ENCODE measurements at places on chromosomes 6 and 20.

DNA sequence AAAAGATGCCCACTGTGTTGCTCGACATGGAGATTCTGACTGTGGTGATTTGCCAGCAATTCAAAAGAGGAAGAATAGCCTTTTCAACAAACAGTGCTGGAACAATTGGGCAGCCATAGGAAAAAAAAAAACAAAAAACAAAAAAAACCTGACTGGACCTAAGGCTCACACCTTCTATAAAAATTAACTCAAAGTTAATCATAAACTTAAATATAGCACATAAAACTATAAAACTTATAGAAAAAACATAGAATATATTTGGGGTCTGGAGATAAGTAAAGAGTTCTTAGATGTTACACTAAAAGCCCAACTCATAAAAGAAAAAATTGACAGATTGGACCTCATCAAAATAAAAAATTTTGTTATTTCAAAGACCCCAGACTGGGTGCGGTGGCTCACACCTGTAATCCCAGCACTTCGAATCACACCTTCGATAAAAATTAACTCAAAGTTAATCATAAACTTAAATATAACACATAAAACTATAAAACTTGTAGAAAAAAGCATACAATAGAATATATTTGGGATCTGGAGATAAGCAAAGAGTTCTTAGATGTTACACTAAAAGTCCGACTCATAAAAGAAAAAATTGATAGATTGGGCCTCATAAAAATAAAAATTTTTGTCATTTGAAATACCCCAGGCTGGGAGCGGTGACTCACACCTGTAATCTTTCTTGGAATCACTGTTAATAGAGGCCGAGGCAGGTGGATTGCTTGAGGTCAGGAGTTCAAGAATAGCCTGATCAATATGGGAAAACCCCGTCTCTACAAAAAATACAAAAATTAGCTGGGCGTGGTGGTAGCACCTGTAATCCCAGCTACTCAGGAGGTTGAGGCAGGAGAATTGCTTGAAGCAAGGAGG, 115.6 kb upstream of the FAM83B start:
- no peak for DNase-seq

DNA sequence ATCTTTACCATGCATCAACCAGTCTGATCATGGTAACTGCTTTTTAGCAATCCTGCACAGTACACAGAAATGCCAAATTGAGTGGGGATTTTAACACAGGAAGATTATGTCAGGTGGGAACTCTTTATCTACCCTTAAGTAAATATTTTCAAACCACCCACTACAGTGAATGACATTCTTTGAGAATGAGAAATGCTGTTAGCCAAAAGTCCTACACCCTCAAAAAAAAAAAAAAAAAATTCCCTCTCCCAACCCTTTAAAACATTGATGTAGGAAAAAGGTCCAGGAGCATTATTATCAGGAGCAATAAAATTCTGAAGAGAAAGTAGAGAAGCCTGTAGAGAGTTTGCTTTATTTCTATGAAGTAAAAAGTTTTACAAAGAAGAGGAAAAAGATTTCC, 307.2 kb upstream of the THEMIS start:
- DNase-seq, result no peak

DNA sequence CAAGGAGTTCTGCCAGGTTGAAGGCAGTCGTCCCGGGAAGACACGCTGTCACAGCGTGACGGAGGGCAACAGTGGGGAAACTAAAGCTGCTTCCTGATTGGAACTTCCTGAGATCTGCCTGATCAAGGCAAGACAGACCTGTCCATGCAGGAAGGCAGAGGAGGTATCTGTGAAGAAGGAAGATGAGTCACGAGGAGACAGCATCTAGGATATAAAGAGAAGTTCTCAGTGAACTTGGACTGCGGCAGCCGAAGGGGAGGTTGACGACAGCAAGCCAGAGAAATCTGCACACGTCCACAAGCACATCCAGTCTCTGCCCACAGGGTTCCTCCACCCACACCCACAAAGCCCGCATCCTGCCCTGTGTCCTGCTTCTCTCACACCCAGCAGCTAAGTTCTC, 38.6 kb downstream of the PREP start:
- DNase-seq, result no peak

- no peak for DNase-seq
Observed at GRCh38 chr6:169045486-169045885, 208.2 kb downstream of the THBS2 start.

GRCh38 chr6:33418690-33419291, 884 bp upstream of the CUTA start:
- peak; percentile 64 for DNase-seq

DNA sequence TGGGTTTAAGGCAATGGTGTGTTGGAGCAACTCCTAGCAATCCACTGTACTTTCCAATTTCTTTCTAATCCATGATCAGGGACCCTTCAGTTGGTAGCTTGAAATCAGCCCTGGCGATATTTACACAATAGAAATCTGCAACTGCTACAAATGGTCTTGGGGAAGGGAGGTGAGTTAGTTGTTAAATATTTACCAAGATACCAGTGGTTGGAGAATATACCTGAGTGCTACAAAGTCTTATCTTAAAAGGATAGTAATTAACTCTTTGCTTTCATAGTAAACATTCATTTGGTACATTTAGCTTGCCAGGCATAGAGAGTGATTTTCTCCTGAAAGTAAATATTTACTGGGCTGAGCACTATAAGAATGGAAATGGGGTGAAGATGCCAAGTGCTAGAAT, 568.2 kb downstream of the BCKDHB start:
- DNase-seq, result no peak

DNA sequence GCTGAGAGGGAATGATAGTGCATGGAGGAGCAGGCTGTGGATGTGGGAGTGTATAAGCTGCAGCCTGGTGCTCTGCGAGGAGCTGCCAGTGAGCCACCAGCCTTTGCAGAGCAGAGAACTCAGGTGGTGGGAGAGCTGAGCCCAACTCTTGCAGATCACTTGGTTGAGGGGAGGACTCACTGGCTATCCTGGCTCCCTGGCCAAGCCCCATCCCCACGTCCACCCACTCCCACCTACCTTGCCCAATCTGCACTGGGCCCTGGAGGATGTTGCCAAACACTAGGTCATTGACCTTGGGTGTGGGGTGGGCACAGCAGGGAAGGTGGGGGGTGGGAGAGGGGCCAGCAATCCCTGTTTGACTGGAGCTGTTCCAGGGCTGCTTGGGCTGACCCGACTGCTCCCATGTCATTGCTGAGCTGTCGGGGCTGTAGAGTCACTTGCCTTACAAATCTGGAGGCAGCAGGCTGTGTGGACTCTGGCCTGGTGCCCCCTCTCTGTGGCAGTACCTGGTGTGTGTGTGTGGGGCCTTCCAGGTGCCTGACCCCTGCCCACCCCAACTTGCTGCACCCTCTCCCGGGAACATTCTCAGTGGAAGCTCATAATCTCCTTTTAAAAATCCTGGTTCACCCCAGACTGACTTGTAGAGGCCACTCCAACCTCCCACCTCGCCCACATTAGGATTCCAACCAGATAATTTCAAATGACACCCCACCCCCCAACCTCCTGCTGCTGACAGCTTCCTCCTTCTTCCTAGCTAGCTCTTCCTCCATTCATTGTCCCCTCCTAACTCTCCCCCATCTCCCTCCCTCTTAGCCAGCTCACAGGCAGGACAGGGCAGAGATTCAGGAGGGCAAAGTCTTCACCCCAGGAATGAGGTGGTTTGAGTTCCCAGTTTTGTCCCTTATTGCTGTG, 162.3 kb downstream of the MRPL14 start:
- no peak for DNase-seq

DNA sequence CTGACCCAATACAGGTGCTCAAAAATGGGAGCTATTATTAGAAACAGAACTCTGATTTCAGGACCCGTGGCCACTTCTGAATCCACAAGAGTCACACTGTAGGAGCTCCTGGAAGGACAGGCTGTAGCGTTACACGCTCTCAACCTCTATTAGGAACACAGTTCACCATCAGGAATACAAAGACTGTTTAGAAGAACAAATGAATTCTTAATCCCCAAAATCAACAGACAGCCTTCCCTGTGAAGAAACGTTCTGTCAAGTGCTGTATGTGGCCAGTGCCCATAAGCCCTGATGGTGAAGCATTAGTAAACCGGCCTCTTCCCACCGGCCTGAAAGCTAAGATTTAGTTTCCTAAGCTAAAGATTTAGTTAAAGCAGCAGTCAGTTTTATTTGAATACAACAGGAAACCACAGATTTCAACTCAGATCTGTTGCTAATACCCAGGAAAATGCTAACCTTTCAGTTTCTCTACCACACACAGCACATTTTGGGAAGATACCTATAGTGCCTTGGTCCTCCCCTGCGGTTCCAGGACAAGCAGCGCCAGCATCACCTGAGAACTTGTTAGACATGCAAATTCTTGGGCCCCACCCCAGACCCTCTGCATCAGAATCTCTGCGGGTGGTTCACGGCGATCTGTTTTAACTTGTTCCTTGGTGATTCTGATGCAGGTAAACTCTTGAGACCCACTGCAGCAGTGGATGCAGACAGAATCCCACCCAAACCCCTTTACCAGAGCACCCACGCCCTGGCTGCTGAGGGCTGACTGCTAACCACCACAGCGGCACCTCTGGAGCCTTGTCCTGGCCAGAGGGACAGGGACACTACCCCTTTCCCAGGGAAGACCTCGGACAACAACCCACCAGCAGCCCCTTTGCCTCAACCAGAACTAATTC, 33.4 kb downstream of the MTRES1 start:
- peak; percentile 17 for DNase-seq

GRCh38 chr20:38804682-38805501, 605 bp upstream of the PPP1R16B start:
- DNase-seq, result peak; percentile 79

GRCh38 chr6:123619156-123619555, 17.6 kb downstream of the TRDN start:
- no peak for DNase-seq

DNA sequence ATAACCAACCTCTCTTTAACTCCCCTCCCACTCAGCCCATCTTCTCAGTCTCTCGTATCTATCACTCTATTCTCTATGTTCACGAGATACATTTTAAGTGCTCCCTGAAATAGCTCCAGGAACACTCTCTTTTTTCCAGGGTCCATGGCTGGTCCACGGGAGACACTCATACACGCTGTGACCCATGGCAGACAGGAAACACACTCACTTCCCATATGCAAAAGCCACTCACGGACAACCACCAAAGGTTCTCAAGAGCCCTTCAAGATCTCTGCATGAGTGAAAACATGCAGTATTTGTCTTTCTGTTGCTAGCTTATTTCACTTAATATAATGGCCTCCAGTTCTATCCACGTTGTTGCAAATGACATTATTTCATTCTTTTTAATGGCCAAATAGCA, 71.4 kb upstream of the PCSK2 start:
- no peak for DNase-seq

DNA sequence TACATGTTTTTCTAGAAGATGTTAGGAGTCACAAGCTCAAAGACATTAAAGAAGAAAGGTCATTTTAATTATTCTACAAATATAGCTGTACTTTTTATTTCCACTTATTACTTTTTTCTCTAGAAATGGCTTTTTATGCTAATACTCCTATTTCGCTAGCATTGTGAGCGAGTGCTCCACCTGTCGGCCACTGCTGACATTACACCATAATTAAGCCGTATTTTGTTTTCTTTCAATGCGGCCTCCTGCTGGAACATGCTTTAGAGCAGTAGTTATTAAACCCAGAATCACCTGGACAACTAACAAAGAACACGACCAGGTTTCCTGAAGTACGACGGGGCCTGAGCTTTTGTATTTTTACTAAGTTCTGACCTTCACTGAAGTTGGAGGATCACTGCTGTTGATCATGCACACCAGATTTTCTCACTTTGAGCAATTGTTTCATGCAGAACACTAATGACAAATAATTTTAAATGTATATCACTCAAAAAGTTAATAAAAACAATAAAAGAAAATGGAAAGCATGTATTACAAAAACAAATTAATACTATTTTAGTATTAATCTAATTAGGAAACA, 74.1 kb upstream of the PAK5 start:
- peak; percentile 21 for DNase-seq

GRCh38 chr6:30841644-30842504, 42.4 kb upstream of the DDR1 start:
- DNase-seq, result no peak

- DNase-seq, result no peak
Observed at GRCh38 chr20:3190681-3191111, 13.8 kb downstream of the DDRGK1 start.

DNA sequence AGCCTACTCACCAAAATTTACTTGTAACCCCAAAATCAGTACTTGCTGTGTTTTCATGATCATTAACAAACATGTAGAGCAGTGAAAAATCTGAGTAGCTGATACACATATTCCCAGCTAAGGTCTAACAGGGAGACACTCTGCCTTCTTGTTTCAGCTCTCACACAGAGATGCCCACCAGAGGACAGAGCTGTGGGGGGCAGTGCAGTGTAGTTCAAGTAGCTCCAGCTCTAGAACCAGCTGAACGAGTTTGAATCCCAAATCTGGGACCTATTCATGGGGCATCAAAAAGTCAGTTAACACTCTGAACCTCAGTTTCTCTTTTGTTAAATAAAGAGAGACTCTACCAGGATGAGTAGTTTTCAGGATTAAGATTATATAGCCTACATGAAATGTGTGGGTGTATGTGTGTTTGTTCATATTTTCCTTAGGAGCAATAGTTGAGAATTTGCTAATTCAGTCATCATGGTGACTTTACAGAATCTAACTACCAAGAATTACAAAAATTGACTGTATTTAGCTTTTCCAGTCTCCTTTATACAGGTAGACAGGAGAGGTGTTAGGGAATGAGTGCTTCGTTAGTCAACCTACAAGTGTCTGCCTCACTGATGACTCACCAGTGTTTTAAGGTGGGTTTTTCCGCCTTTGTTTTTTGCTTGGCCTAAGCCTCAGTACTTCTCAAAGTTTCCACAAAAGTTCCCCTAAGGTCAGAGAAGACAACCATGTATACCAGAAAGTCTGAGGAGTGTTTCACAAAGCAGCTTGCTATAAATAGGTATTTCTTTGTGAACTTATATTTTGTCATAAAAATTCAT, 164.0 kb upstream of the RUNX2 start:
- peak; percentile 31 for DNase-seq

DNA sequence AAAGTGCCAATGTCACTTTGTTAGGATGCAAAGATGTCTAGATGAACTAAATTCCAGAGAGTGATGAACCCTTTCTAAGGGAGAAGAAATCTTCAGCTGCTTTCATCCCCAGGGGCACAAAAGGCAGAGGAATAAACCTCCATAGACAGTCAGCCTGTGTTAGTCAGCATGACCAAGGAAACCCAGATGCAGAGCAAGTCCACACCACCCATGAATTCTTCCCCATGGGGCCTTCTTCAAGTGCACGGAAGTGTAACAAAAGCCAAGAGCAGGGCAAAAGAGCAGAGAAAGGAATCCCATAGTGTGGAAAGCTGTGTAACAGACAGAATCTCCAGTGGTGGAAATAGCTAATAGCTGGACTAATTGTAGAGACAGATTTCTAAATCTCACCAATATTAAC, 50.0 kb downstream of the DCDC2 start:
- DNase-seq, result no peak

- DNase-seq, result peak; percentile 12
Observed at GRCh38 chr20:2006452-2007361, 12.8 kb upstream of the PDYN start.

DNA sequence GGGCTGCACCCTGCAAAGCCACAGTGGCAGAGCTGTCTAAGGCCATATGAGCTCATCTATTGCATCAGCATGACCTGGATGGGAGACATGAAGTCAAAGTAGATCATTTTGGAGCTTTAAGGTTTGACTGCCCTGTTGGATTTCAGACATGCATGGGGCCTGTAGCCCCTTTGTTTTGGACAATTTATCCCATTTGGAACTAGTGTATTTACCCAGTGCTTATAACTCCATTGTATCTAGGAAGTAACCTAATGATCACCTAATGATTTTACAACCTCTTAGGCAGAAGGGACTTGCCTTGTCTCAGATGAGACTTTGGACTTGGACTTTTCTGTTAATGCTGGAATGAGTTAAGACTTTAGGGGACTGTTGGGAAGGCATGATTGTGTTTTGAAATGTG, 575.4 kb downstream of the EPM2A start:
- DNase-seq, result no peak

GRCh38 chr6:105978974-105979373, 107.2 kb upstream of the PRDM1 start:
- no peak for DNase-seq

Data from CD4-positive, alpha-beta T cell treated with Interleukin-4 for 4 hours (primary cell).